Activated CD4-positive, alpha-beta T cell treated with anti-CD3 and anti-CD28 coated beads for 24 hours (primary cell): ENCODE measurements at places on chromosomes 6 and 20.

GRCh38 chr6:3377536-3378397 is 79.1 kb downstream of the SLC22A23 start:
- no peak for DNase-seq

GRCh38 chr20:22719167-22719591 is 134.8 kb upstream of the FOXA2 start:
- no peak for DNase-seq

- DNase-seq: no peak
Measured at GRCh38 chr6:44959651-44960050, 368.5 kb upstream of the RUNX2 start.

DNA sequence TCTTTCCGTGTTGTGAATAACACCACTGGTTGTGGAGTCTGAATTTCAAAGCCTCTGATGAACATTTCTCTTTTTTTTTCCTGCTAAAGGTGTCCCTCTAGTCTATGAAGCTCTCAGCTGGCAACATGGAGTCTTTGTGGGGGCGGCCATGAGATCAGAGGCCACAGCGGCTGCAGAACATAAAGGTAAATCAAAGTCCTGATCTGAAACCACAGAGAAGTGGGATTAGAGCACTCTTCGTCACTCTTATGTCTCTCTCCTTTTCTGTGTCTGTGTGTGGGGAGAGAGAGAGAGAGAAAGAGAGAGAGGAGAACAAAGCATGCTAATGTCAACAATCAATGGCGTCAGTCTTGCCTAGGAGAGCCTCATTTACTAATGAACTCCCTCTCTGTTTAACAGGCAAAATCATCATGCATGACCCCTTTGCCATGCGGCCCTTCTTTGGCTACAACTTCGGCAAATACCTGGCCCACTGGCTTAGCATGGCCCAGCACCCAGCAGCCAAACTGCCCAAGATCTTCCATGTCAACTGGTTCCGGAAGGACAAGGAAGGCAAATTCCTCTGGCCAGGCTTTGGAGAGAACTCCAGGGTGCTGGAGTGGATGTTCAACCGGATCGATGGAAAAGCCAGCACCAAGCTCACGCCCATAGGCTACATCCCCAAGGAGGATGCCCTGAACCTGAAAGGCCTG is 4.2 kb downstream of the PCK1 start:
- no peak for DNase-seq

GRCh38 chr20:37095108-37095598 is 644 bp downstream of the RBL1 start:
- DNase-seq: no peak

- no peak for DNase-seq
Measured at GRCh38 chr6:164379795-164380194, 929.6 kb downstream of the C6orf118 start.

GRCh38 chr6:119749335-119749734 is 399.8 kb upstream of the MAN1A1 start:
- DNase-seq: no peak

DNA sequence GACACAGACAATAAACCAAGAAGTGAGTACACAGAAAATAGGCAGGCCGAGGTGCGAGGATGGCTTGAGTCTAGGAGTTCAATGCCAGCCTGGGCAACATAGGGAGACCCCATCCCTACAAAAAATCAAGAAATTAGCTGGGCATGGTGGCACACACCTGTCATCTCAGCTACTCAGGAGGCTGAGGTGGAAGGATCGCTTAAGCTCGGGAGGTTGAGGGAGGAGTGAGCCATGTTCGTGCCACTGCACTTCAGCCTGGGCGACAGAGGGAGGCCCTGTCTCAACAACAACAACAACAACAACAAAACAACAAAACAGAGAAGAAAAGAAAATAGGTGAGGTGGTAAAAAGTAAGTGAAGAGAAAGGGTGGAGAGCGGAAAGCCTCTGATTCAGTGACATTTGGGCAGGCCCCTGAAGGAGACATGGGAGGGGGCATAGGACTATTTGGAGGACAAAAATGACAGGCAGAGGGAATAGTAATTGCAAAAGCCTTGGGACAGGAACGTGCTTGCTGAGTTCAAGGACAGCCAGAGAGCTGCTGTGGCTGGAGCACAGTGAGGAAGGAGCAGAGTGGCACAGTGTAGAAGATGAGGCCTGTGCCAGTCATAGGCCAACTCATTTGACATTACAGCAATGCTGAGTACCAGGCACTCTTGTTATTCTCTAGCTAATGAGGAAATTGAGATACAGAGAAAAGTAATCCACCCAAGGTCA is 160.6 kb downstream of the VEGFA start:
- no peak for DNase-seq

DNA sequence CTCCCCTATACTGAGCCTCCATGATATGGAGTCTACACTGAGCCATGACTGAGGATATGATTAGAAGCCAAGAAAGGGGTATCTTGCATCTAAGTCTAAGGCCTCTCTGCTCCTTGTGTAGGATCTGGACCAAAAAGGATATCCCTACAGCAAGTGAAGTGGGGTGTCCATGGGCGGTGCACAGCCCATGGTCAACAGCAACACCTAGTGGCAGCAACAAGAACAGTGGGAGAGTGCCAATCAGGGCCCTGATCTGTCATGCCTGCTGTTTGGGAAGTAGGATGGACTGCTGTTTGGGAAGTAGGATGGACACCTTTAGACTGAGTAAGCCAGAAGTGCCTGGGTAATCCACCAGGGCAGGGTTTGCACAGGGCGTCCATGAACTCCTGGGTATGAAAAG is 22.4 kb downstream of the PTGIS start:
- DNase-seq: no peak

GRCh38 chr6:26500102-26500501 is at the start of gene BTN1A1:
Gene BTN1A1, plus strand, starts transcription at chr6:26500303. Its CDS starts 984 bp downstream, at chr6:26501287.
- no peak for DNase-seq

DNA sequence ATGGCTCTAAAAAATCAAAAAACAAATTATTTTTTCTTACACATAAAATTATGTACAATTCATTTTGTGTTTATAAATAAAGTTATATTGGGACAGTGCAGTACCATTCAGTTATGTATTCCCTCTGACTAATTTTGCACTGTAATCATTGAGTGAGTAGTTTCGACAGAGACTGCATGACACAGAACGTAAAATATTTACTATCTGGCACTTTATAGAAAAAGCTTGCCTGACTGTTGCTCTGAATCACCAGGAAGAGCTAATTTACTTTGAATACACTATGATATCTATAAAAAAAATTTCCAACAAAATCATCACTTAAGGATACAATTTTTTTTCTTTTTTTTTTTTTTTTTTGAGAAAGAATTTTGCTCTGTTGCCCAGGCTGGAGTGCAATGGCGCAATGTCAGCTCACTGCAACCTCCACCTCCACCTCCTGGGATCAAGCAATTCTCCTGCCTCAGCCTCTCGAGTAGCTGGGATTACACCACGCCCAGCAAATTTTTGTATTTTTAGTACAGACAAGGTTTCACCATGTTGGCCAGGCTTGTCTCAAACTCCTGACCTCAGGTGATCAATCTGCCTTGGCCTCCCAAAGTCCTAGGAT is 11.0 kb upstream of the KHDC1L start:
- DNase-seq: no peak

DNA sequence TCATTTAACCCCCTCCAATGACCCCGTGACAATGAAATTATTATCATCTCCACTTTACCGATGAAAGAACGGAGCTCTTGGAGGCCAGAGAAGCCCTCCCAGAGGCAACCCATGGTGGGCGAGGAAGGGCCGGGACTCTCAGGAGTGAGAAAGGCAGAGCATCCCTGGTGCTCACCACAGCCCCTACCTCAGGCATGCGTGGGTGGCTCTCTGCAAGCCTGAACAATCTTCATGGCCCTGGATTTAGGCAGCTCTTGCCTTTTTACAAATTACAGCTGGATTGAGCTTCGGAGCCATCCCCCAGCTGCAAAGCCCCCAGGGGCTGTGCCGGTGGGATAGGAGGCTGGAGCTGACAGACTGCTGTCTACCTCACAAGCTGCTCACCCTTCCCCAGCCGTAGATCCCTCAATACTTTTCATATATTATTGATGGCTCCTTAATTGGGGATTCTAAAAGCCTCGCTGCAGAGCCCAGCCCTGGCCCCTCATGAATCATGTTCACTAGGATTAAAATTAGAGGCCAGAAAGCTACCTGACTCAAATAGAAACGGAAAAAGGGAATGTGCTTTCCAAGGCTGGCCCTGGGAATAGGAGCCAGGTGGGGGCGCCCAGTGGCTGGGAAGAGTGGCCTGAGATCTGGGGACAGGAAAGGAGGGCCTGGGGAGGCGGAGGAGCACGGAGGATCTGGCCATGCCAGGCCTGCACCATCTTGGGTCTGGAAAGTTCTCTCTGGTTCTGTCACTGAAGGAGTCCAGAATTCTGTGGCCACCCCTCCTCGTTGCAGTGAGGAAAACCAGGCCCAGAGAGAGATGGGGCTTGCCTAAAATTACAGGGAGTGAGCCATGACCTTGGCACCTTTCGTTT is 29.1 kb downstream of the CPNE5 start:
- no peak for DNase-seq

DNA sequence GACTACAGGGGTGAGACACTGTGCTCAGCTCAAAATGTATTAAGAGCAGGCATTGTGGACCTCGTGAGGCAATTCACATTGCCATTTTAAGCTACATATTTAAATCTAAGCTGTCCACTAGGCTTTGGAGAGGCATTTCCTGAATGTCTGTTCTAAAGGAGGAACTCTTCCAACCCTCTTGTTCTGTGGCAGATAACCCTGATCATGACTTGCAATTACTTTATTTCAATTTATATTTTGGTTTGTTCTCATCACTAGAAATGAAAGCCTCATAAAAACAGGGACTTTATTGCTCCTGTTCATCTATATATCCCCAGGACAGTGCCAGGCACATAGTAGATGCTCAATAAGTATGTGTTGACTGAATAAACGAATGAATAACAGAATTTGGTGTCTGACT is 84.0 kb upstream of the SALL4 start:
- DNase-seq: no peak

DNA sequence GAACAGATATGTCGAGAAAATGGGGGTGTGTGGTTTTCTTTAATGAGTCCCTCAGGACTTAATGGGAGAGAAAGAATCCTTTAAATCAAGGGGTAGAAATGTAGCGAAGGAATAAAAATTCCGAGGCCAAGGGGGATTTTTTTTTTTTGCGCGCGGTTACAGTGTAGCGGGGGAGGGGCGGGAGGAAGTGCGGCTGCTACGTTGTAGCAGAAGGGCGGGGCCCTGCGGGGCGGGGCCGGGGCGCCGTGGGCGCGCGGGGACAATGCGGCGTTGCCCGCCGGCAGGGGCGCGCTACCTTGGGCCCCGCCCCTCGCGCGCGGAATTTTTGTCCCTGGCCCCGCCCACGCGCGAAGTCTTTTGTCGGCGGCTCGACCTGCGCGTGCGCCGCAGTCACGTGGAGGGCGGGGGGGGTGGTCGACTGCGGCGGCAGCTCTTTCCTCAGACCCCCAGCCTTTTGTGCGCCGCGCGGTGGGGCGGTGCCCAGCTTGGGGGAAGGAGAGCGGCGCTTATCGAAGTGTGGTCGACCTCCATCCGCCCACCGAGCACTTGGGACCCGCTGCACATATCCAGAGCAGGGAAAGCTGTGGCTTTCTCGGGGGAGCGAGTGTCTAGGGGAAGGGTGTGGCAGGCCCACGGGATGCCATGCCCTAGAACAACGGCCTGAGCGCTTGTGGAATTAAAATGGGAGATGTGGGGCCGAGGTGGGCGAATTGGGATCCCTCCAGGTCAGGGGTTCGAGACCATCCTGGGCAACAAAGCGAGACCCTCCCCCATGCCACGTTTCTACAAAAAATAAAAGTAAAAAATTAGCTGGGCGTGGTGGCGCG is 1.3 kb downstream of the TUBB start:
- peak; percentile 94 for DNase-seq

- no peak for DNase-seq
Measured at GRCh38 chr20:33320006-33320405, 37.0 kb downstream of the BPIFB1 start.

DNA sequence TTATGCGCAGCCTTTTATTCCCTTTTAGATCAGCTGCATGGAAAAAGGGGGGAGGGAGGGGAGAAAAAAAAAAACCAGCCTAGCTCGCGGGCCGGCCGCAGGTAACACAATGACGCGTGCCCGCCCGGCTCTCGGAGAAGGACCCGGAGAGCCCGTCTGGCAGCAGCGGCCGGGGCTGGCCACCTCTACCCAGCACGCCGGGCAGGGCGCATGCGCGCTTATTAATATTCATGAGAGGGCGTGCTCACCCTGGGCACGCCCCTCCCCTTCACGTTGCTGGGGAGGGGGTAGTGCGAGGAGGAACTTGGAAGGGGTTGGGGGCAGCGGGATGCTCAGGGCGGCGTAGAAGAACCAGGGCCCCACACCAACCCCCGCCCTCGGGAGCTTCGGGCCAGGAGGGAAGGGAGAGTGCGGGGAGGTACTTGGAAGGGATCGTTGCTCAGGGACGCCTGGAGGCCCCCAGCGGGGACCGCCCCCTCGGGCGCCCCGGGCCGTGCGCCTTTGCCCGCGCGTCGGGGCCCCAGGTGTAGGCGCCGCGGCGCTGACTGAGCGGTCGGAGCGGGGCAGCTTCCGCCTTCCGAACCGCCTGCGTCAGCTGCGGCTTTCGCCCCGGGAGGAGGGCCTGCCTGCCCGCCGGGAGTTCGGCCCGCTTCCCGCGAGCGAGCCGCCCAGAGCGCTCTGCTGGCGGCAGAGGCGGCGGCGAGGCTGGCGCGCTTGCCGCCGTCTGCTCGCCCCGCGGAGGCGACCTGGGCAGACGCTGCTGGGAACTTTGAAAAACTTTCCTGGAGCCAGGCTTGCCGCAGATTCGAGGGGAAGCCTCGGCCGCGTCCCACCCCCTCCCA is at the start of gene JAG1:
TSS of gene JAG1 (minus strand) at position 158 of the 842 bp plus-strand sequence. CDS start 469 bp downstream, outside the sequence.
- DNase-seq: peak; percentile 29

DNA sequence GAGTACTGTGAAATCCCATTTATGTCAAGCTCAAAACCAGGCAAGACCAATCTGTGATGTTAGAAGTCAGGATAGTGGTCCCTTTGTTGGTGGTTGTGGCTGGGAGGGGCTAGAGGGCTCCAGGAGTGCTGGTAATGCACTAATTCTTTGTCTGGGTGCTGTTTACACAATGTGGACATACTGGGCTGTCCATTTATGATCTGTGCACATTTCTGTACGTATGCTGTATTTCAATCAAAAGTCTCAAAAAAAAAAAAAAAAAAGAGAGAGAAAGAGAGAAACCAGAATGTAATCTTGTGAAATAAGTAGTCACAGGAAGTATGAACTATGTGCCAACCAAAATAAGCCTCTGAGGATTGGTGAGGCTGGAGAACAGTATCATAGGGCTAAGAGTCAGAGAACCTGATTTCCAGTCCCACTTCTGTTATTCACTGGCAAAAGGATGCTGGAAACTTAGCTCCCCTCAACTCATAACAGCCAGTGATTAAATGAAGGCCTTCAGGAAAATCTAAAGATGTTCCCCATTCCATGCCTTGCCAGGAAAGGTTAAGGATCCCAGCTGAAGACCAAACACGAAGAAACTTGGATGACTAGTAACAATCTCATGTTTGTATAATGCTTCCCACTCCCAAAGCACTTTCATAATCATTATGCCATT is 19.6 kb upstream of the TRAM2 start:
- DNase-seq: no peak
